ENCODE measurements at places on chromosomes 6 and 20.

DNA sequence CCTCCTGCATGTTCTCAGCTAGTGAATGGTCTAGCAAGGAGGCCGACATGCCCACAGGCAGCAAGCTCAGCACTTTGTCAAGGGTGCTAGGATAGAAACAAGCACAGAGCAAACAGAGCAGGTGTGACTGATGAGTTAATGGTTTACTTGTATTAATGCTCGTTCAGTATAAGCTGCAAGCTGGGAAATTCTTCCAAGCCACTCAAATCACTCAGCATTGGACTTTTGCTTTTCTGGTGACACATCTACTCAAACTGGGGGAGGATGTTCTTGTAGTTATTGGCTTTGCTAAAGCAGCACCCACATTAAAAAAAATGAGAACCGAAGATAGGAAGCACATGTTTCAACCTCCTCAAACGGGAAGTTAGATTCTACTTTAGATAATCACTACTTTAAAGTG lies 43.1 kb upstream of the NEDD9 start:
- DNase-seq, result no peak

GRCh38 chr6:2843138-2843740 lies 1.6 kb upstream of the SERPINB1 start:
- no peak for DNase-seq

DNA sequence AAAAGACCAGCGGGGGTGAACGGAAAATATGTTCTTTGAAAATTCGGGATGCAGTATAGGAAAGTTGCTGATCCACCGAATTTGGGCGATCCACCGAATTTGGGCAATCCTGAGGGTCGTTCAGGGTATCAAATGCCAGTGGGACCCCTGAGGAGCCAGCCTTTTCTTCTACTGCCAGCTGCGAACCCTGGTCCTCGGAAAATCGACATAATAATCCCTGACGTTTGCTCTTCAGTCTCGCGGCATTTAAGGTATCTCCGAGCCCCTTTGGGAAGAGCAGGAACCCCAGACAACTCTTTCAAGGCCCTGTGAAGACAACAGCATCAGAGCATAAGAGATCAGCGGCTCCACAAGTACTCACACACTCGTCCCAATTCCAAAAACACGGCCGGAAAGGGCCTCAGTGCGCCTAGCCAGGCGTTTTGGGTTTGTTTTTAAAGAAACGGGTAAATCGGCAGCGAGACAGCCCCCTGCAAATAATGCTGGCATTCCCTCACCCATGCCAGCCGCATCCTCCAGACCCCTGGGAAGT lies 1.0 kb downstream of the SIM1 start:
- no peak for DNase-seq

DNA sequence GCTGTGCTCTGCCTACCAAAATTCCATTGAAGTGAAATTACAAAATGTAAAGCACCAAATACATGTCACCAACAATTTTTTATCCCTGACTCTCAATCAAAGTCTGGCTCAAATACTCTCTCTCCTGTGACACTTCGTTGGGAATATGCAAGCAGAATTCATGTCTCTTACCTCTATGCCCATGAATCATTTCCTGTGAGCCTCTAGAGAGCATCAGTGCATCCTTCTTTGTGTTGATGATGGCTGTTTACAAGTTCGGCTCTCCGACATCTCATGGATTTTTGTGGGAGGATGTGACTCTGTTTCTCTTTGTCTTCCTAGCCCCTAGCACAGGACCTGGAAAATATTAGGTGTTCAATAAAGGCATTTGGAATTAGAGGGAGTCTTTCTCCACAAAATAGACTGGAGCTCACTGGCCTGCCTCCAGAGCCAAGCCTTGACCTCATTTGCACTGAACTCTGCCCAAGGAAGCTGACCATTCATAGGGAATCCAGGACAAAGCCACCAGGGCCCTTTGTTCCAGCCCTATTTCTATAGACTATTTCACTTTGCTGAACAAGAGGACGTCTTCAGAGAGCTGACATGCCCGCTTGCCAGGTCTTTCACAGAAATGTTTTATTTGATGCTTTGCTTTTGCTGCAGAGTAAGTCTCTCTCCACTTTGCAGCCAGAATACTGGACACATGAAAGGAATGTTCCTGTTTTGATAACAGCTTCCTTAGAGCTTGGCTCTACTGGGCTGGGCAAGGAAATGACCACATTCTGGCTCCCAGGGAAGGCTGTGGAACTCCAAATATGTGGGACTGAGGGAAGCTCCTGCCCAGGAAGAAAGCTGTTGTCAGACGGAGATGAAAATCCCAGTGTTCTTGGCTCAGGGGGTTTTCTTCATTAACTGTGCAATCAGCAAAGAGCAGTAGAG lies 194.5 kb upstream of the CDYL start:
- DNase-seq, result peak; percentile 54

GRCh38 chr6:118810420-118811027 lies 83.4 kb upstream of the ASF1A start:
- no peak for DNase-seq

DNA sequence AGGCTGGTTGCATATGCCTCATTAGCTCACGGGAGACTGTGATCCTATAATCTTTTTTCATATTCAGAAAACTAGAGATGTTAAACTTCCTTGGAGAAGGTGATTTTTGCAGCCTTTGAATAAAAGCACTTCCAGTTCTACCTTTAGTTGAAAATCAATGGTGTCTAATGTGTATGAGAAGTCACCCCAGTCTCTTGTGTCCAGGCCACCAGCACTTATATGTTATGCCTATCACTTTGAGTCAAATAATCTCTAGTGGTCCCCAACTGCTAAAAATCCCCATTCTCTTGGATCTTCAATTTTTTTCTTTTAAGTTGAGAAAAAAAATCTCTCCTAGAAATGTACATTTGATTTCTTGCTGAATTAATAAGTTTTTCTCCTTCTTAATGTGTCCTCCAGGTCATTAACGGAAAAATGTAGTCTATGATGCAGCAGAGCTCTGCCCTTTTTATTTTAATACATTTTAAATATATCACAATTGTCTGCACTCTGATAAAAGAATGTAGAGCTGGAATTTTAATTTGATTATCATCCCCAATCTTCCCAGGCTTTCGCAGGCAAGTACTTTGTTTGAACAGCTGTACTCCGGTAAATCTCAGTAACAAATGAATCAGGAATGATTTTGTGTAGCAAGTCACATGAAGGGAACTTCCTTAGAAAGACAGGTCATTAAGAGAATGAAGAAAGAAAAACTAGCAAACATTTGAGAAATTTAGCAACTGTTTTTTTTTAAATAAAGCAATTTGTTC lies 147.0 kb downstream of the SOX4 start:
- DNase-seq, result no peak

DNA sequence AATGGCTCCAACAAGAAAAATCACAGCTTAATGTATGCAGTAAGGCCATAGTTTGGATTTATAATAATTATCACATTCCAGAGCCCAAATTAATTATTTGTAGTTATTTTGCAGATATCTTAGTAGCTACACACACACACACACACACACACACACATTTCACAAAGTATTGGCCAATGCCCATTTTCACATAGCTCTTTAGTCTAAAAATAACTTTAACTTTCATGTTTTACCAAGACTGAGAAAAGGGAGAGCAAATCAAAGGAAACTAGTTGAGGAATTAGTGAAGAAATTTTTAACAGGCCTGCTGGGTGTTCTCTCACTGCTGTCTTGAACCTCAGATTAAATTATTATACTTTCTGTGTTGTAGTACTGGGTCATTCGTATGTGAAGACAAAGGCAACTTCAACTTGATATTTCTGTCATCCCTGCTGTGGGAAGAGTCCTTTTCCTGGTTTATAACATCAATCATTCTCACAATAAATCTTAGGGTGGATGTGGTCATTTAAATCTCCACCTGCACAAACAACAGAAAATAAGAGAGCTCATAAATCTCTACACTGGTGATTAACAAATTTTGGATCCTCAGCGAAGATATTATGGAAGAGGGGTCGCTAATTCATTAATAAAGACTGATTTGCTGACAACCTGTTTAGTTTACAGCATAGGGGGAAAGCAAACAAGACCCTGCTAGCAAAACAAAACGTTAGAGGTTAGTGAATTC lies 1.6 kb upstream of the TCF21 start:
- DNase-seq, result no peak

- DNase-seq, result no peak
These were observed 42.0 kb downstream of the ADGRB3 start for GRCh38 chr6:68677058-68677457.

- DNase-seq, result no peak
These were observed 317.0 kb downstream of the CDC5L start for GRCh38 chr6:44704240-44705150.

Measured in smooth muscle cell of the brain vasculature (primary cell).